ENCODE measurements at places on chromosomes 2 and 18.

- DNase-seq: no peak
Measured at GRCh38 chr2:186755066-186755465, 61.2 kb downstream of the FAM171B start.

GRCh38 chr2:240955306-240956170 lies 42.9 kb upstream of the SNED1 start:
- DNase-seq: no peak

DNA sequence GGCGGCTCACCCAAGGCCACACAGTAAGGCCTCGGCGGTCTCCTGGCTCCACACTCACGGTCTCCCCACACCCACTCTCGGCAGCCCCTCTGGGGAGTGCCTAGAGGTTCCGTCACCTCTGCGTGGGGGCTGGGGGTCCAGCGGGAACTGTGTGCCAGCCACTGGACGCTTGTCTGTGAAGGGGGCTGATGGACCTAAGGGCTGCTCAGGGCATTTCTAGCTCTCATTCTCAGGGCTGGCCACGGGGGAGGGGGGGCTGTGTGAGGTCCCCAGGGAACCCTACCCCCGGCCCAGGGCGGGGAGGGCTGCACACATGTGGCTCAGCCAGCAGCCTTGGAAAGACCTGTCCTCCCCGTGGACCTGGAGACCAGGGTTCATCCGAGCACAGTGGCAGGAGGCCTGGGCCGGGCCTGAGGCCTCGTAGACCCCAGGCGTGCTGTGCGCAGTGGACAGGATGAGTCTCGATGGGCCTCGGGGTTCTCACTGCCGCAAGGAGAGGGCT lies 27.1 kb upstream of the ODC1 start:
- no peak for DNase-seq

- DNase-seq: no peak
Measured at GRCh38 chr2:184339966-184340365, 258.4 kb upstream of the ZNF804A start.

- DNase-seq: no peak
Measured at GRCh38 chr2:67260343-67261277, 136.5 kb upstream of the ETAA1 start.

GRCh38 chr2:237911363-237912017 lies 52.1 kb downstream of the RAMP1 start:
- no peak for DNase-seq

DNA sequence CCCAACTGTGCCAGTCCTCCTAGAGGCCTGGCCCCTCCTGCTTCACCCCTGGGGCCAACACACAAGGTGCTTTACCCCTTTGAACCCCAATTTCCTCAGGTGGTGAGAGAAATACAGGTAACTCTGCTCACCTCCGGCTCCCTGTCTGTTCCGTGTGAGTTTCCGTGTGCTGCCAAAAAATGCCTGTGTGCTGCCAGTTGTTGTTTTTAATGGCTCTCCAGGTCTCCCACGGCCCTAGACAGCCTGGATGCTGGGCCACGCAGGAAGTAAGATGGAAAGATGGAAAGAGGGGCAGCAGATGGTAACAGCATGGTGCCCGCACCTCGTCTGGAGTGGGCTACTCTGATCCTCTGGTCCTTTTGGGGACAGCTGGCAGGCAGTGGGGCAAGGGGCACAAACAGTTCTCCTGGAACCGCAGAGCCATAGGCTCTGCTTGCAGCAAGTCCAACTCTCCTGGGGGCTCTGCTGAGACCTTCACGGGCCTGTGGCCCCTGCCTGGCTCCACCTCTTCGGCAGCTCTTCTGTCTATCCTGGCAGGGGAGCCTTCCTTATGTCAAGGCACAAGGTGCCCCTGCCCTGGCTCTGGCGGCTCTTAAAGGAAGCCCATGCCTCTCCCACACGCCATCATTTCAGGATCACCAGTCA lies 4.3 kb upstream of the ARHGEF4 start:
- DNase-seq: no peak

Measured in stimulated activated CD4-positive, alpha-beta T cell treated with anti-CD3 and anti-CD28 coated beads, TNF-alpha, amount 100 ng/mL, for 24 hours (primary cell).